ENCODE measurements at places on chromosomes 12 and 14. TPM values are rescaled to one million over a fixed set of nuclear protein-coding genes. Genes with fewer than 3 reads are reported as not detected.

Gene SLC38A1
- total RNA-seq = 86.9 TPM

Gene C12orf54
- not detected for total RNA-seq

Gene KRT6A
- total RNA-seq = 1,263 TPM

Gene ST8SIA1
- 0.38 TPM for total RNA-seq

Gene FOXJ2
- 8.5 TPM for total RNA-seq

Gene ACOT6
- not detected for total RNA-seq

Gene ZC2HC1C
- 3.4 TPM for total RNA-seq

Gene TRPV4
- total RNA-seq = 2.8 TPM

Gene GPR84
- not detected for total RNA-seq

Gene ENDOU
- total RNA-seq = 42.4 TPM

Gene CPNE8
- total RNA-seq = 18.1 TPM

Gene TTC9
- 50.6 TPM for total RNA-seq

Gene PAH
- not detected for total RNA-seq

Gene ABCC9
- total RNA-seq = 0.68 TPM

Gene GLS2
- total RNA-seq = 4.9 TPM

Gene CCNB1IP1
- 25.2 TPM for total RNA-seq

Gene DDIT3
- 5.1 TPM for total RNA-seq

Gene NEK9
- 37.2 TPM for total RNA-seq
